ENCODE measurements at places on chromosomes 2 and 18. TPM values are rescaled to one million over a fixed set of nuclear protein-coding genes. Genes with fewer than 3 reads are reported as not detected.

Gene TDRD15
- total RNA-seq = not detected

Gene SLC9A4
- not detected for total RNA-seq

Gene CHST9
- total RNA-seq = 0.05 TPM

Gene ANKRD53
- not detected for total RNA-seq

Gene ZNF396
- total RNA-seq = 3.2 TPM

Gene CD8B2
- 0.22 TPM for total RNA-seq

Gene CHRNA1
- 2.7 TPM for total RNA-seq

DNA sequence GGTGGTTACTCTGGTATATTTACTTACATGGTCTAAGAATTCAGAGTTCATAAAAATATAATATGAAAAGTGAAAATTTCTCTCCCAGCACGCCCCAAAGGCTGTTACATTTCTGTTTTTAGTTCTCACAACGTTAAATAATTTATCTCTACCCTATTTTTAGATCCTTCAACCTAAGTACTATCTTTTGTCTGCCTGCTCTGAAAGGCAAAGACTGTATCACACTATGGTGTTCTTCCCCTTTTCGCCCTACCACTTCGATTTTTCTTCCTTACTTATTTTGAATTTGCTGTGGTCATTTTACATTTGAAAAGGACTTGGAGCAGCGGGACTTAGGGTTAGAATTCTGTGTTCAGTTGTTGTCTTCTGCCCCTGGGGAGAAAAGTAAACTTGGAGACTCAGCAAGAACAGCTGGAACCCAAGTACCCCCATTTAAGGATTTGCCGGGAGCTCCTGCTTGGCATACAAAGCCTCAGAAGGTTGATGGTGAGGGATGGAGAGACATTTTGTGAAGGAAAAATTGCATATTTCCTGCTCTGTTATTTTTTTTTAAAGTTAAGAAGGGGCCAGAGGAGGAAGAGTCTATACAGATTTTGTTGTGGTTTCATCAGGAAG lies 19.0 kb downstream of the ADAM23 start:
- H3K27me3 ChIP-seq = no peaks in the 10 kb centered on the region
- DNase-seq = no peak
- H3K4me3 ChIP-seq = no peak overlapping the region
- H3K36me3 ChIP-seq = no peaks in the 10 kb centered on the region

DNA sequence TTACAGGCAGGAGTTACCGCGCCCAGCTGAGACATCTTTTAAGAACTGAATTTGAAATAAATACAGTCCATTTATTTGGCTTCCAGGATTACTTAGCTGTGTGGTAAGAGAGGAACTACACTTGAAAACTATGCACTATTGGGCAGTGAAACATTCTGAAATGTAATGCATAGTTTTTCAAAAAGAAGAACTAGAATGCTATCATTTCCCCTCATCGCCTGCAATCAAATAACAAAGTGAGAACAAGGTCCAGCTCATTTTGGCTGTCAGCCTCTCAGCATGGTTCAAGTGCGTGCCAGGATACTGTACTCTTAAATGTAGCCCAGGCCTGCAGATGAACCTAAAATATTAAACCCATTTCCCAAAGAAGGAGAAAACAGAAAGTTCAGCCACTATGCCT lies 76.6 kb upstream of the ARL5A start:
- no peak for DNase-seq
- no peaks in the 10 kb centered on the region for H3K27me3 ChIP-seq
- H3K27ac ChIP-seq = no peak overlapping the region
- no peaks in the 10 kb centered on the region for H3K36me3 ChIP-seq
- H3K4me3 ChIP-seq = no peak overlapping the region

GRCh38 chr18:52045946-52046675 lies 293.9 kb upstream of the DCC start:
- no peak overlapping the region for H3K4me3 ChIP-seq
- no peaks in the 10 kb centered on the region for H3K4me1 ChIP-seq
- no peaks in the 10 kb centered on the region for H3K36me3 ChIP-seq
- no peak overlapping the region for H3K27ac ChIP-seq
- no peaks in the 10 kb centered on the region for H3K27me3 ChIP-seq

GRCh38 chr2:117411983-117412382 lies 402.5 kb upstream of the DDX18 start:
- no peak overlapping the region for H3K27ac ChIP-seq
- H3K36me3 ChIP-seq = no peaks in the 10 kb centered on the region
- H3K4me3 ChIP-seq = no peak overlapping the region
- DNase-seq = no peak

GRCh38 chr2:71944183-71944550 lies 203.5 kb downstream of the CYP26B1 start:
- no peaks in the 10 kb centered on the region for H3K27me3 ChIP-seq
- no peaks in the 10 kb centered on the region for H3K36me3 ChIP-seq
- H3K4me3 ChIP-seq = no peak overlapping the region
- H3K4me1 ChIP-seq = no peaks in the 10 kb centered on the region

GRCh38 chr2:206231669-206232286 lies 42.7 kb upstream of the ZDBF2 start:
- no peaks in the 10 kb centered on the region for H3K4me1 ChIP-seq
- no peak overlapping the region for H3K4me3 ChIP-seq
- H3K27ac ChIP-seq = no peak overlapping the region
- no peak for DNase-seq
- H3K36me3 ChIP-seq = no peaks in the 10 kb centered on the region

- H3K36me3 ChIP-seq = no peaks in the 10 kb centered on the region
- no peaks in the 10 kb centered on the region for H3K4me1 ChIP-seq
Measured at GRCh38 chr2:180359522-180360282, 352.6 kb upstream of the CWC22 start.

- H3K36me3 ChIP-seq = no peaks in the 10 kb centered on the region
- DNase-seq = no peak
- no peaks in the 10 kb centered on the region for H3K4me1 ChIP-seq
- no peak overlapping the region for H3K4me3 ChIP-seq
Measured at GRCh38 chr18:73646772-73647171, 500.9 kb downstream of the FBXO15 start.

DNA sequence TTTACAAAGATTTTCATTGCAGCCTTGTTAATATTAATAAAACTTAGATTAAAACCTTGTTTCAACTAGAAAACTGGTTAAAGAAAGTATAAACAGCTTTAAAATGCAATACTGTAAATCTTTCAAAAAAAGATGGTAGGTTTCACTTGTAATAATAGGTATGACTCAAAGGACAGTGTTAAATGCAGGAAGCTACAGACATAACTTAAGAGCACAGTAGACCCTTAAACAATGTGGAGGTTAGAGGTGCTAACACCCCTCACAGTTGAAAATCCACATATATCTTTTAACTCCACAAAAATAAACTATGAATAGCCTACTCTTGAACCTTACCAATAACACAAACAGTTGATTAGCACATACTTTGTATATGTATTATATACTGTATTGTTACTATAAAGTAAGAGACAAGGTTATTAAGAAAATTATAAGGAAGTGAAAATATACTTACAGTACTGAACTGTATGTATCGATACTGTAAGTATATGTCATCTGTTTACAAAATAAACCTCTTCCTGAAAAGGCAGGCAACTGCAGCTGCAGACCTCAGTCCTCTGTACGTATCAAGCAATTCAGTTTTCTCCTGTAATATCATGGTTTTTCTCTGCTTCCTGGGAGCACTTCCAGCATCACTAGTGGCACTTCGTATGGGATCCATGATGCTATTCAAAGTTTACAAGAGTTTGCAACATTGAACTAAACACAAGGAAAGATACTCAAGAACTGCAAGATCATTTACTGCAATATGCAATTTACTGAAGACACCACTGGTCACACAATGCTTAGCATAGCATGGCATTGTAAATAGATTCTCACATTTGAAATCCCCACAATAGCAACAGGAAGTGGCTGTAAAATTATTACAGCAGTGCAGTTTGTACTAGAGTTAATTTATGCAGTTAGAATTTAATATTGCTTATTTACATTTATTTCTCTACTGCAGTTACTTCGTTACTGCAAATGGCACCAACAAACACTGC lies 610.5 kb upstream of the LRRTM4 start:
- H3K4me3 ChIP-seq = no peak overlapping the region
- no peaks in the 10 kb centered on the region for H3K27me3 ChIP-seq
- DNase-seq = no peak
- H3K36me3 ChIP-seq = no peaks in the 10 kb centered on the region
- no peaks in the 10 kb centered on the region for H3K4me1 ChIP-seq

- H3K36me3 ChIP-seq = no peaks in the 10 kb centered on the region
- DNase-seq = no peak
- H3K4me1 ChIP-seq = no peaks in the 10 kb centered on the region
- H3K27me3 ChIP-seq = no peaks in the 10 kb centered on the region
- no peak overlapping the region for H3K27ac ChIP-seq
Measured at GRCh38 chr2:185441486-185442005, 297.1 kb upstream of the FSIP2 start.

GRCh38 chr2:146844226-146844990 lies 1000.4 kb upstream of the ACVR2A start:
- H3K4me3 ChIP-seq = no peak overlapping the region
- no peaks in the 10 kb centered on the region for H3K27me3 ChIP-seq
- DNase-seq = no peak
- no peak overlapping the region for H3K27ac ChIP-seq
- H3K4me1 ChIP-seq = no peaks in the 10 kb centered on the region
- H3K36me3 ChIP-seq = no peaks in the 10 kb centered on the region

DNA sequence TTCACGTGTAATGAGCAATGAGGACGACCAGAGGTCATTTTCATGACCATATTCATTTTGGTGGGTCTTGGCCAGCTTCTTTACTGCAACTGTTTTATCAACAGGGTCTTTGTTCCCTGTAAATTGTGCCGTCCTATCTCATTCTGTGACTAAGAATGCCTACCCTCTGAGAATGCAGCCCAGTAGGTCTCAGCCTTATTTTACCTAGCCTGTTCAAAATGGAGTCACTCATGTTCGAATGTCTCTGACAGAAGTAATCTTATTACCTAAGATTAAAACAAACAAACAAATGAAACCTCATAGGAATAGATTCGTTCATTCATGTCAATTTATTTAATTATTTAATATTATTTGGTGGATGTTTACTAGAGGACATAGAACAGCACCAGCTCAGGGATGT lies 714.8 kb downstream of the ADCYAP1 start:
- no peak overlapping the region for H3K4me3 ChIP-seq
- H3K36me3 ChIP-seq = no peaks in the 10 kb centered on the region
- H3K4me1 ChIP-seq = no peaks in the 10 kb centered on the region

DNA sequence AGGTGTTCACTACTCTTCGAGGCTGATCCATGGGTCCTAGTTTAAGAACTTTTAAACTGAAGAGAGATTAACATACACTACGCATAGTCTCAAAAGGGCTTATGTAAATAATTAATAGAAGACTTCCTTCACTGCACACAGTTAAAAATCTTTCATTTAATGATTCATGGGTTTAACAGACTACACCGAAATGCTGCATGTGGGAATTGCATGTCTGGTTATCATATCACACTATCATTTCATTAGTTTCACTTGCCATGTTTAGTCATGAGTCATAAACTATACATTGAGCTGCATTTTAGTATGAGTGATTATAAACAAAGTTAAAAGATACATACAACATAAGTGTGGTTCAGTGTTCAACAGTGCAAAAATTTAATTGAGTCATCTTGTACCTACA lies 31.2 kb downstream of the GLS start:
- DNase-seq = no peak
- H3K4me3 ChIP-seq = no peak overlapping the region
- H3K27ac ChIP-seq = no peak overlapping the region
- H3K36me3 ChIP-seq = no peaks in the 10 kb centered on the region
- H3K4me1 ChIP-seq = no peaks in the 10 kb centered on the region
- H3K27me3 ChIP-seq = no peaks in the 10 kb centered on the region

- H3K27ac ChIP-seq = no peak overlapping the region
- DNase-seq = peak; percentile 64
- no peaks in the 10 kb centered on the region for H3K4me1 ChIP-seq
- peaks cover 4% of the 10 kb centered on the region for H3K27me3 ChIP-seq
- peak overlapping the region; percentile 23 for H3K4me3 ChIP-seq
Measured at GRCh38 chr2:25161055-25161781, 7.2 kb downstream of the POMC start.

DNA sequence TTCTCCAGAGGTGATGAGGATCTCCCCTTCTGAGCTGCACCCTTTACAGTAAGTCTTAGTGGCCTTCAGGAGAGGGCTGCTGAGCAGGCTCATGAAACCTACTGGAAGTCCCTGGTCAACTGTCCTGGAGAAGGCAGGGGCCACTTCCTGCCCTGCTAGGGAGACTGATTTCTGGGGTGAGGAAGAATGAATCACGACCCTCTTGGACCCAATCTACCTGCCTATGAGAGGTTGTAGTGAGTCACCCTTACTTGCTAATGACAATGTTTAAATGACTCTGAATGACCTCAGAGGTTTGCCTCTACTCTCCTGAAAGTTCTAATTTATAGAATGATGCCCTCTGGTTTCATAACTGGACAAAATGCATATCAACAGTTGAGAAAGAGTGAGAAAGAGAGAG lies 79.4 kb upstream of the FAM136A start:
- no peak overlapping the region for H3K4me3 ChIP-seq
- DNase-seq = no peak
- no peaks in the 10 kb centered on the region for H3K27me3 ChIP-seq
- H3K4me1 ChIP-seq = no peaks in the 10 kb centered on the region
- H3K36me3 ChIP-seq = no peaks in the 10 kb centered on the region
- H3K27ac ChIP-seq = no peak overlapping the region

GRCh38 chr2:216819055-216819454 lies 40.8 kb downstream of the TNP1 start:
- no peaks in the 10 kb centered on the region for H3K36me3 ChIP-seq
- DNase-seq = no peak
- H3K27ac ChIP-seq = no peak overlapping the region
- no peaks in the 10 kb centered on the region for H3K4me1 ChIP-seq
- no peaks in the 10 kb centered on the region for H3K27me3 ChIP-seq
- no peak overlapping the region for H3K4me3 ChIP-seq

GRCh38 chr18:35164133-35164532 lies 76.7 kb upstream of the ZNF397 start:
- no peak overlapping the region for H3K4me3 ChIP-seq
- no peaks in the 10 kb centered on the region for H3K27me3 ChIP-seq
- DNase-seq = no peak
- H3K36me3 ChIP-seq = no peaks in the 10 kb centered on the region
- H3K27ac ChIP-seq = no peak overlapping the region

- no peaks in the 10 kb centered on the region for H3K36me3 ChIP-seq
- no peak for DNase-seq
- no peak overlapping the region for H3K27ac ChIP-seq
- H3K4me1 ChIP-seq = no peaks in the 10 kb centered on the region
- H3K27me3 ChIP-seq = no peaks in the 10 kb centered on the region
Measured at GRCh38 chr18:28820353-28820752, 643.4 kb upstream of the CDH2 start.

All from colonic mucosa (tissue), 4 donors.